Activated naive CD4-positive, alpha-beta T cell treated with anti-CD3 and anti-CD28 coated beads, Interleukin-2, amount 10 ng/mL, durations not matched to agents 7 days and 5 days (primary cell): ENCODE measurements at places on chromosomes 3 and 15.

- no peak for DNase-seq
- no peak overlapping the region for H3K4me3 ChIP-seq
- H3K27ac ChIP-seq = no peak overlapping the region
- H3K36me3 ChIP-seq = peaks cover 60% of the 10 kb centered on the region
- H3K4me1 ChIP-seq = peaks cover 38% of the 10 kb centered on the region
These were observed 78.3 kb downstream of the CBLB start for GRCh38 chr3:105790534-105790933.

DNA sequence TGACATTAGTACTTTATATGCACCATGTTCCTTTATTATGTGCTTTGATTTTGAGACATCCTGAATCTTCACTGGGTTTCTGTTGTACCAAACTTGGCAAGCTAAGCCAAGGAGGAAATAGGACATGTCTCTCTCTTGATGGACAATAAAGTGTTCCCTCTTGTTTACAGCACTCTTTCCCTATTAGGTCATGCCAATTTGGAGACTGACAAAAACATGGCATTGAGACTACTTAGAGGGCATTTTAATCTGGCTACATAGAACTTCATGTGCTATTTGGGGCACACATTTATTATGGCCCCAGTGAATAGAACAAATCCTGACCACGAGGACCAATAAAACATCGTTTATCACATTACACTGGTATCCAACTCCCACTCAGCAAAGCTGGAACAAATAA lies 85.3 kb upstream of the TNFSF10 start:
- no peak overlapping the region for H3K27ac ChIP-seq
- no peak overlapping the region for H3K4me3 ChIP-seq
- no peaks in the 10 kb centered on the region for H3K36me3 ChIP-seq
- DNase-seq = no peak

DNA sequence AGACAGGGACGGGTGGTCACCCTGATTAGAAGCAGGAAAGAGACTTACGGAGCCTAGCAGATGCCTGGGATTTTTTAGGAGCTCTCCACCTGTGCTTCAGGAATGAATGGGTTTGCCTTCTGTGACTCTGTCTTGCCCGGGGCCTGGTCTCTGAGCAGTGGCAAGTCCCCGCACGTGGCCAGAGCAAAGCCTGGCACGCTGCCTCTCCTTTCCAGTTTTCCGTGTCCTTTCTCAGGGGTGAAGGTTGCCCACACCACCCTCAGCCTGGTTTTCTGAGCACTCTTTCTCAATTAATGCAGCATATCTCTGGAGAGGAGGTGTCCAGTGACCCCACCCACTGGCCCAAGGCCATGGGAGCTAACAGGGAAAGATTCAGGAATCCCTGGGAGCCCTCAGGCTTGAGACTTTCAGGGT lies 14.5 kb upstream of the CHST14 start:
- H3K27ac ChIP-seq = peak overlapping the region; percentile 12
- peaks cover 63% of the 10 kb centered on the region for H3K4me1 ChIP-seq
- H3K27me3 ChIP-seq = no peaks in the 10 kb centered on the region
- no peak overlapping the region for H3K4me3 ChIP-seq
- H3K36me3 ChIP-seq = peaks cover 6% of the 10 kb centered on the region

DNA sequence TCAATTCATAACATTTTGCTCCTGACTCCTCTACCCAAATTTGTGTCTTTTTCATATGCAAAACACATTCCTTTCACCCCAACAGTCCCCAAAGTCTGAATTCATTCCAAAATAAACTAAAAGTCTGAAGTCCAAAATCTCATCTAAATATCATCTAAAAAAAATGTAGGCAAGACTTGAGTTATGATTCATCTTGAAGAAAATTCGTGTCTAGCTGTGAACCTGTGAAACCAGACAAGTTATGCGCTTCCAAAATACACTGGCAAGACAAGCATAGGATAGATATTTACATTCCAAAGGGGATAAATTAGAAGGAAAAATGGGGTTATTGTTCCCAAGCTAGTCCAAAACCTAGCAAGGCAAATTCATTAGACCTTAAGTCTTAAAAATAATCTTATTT lies 1302.0 kb upstream of the GBE1 start:
- no peaks in the 10 kb centered on the region for H3K36me3 ChIP-seq
- no peak overlapping the region for H3K27ac ChIP-seq
- DNase-seq = no peak
- H3K27me3 ChIP-seq = no peaks in the 10 kb centered on the region
- no peaks in the 10 kb centered on the region for H3K4me1 ChIP-seq

GRCh38 chr15:63436872-63437375 lies 55.3 kb upstream of the CA12 start:
- peaks cover 43% of the 10 kb centered on the region for H3K4me1 ChIP-seq
- no peak overlapping the region for H3K4me3 ChIP-seq
- no peaks in the 10 kb centered on the region for H3K36me3 ChIP-seq
- H3K27ac ChIP-seq = peak overlapping the region; percentile 92
- peaks cover 6% of the 10 kb centered on the region for H3K27me3 ChIP-seq
- DNase-seq = peak; percentile 89

DNA sequence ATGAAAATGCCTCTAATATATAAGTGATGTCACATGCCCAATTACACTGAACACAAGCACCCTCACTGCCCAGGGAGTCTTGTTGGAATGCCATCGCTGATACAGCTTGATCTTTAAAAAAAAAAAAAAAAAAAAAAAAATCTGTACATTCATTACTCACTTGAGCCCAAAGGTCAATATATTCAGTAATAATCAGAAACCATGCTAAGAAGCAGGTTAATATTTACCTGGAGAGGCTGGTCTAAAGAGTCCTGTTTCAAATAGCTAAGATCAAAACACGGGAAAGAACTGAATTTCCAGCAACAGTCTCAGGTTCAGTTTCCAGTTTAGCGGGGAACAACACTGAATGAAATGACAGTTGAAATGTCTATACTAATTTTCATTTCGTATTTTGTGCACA lies 109.9 kb downstream of the UACA start:
- H3K27me3 ChIP-seq = peaks cover 18% of the 10 kb centered on the region
- H3K4me3 ChIP-seq = no peak overlapping the region
- no peaks in the 10 kb centered on the region for H3K4me1 ChIP-seq
- no peak for DNase-seq

DNA sequence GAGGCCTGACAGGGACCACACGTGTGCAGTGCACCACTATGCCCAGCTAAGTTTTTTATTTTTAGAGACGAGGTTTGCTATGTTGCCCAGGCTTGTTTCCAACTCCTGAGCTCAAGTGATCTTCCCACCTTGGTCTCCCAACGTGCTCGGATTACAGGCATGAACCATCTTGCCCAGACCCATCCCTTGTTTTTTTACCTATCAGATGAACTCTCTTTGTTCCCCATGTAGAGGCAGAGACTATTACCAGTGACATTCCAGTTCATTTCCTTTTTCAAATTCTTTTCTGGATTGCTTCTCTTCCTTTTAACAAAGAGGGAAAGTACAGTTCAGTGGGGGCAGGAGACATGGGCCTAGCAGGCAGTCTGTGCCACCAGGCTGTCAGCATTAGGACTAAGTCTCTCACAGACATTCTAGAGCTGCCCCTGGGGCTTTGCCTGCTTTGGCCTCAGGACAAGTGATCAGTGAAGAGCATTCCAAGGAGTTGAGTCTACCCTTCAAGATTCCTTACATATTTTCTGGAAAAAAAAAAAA lies 103.5 kb upstream of the SLC7A14 start:
- no peak overlapping the region for H3K4me3 ChIP-seq
- H3K27me3 ChIP-seq = no peaks in the 10 kb centered on the region
- H3K27ac ChIP-seq = no peak overlapping the region

- peaks cover 13% of the 10 kb centered on the region for H3K4me1 ChIP-seq
- H3K27me3 ChIP-seq = no peaks in the 10 kb centered on the region
- no peak overlapping the region for H3K27ac ChIP-seq
- H3K36me3 ChIP-seq = peaks cover 15% of the 10 kb centered on the region
- no peak overlapping the region for H3K4me3 ChIP-seq
These were observed 162.2 kb downstream of the LPP start for GRCh38 chr3:188316021-188316722.

GRCh38 chr3:111080413-111080812 lies 8.8 kb downstream of the NECTIN3 start:
- no peaks in the 10 kb centered on the region for H3K27me3 ChIP-seq
- H3K27ac ChIP-seq = no peak overlapping the region
- H3K4me3 ChIP-seq = no peak overlapping the region
- H3K4me1 ChIP-seq = no peaks in the 10 kb centered on the region
- no peaks in the 10 kb centered on the region for H3K36me3 ChIP-seq
- DNase-seq = no peak

- no peak overlapping the region for H3K4me3 ChIP-seq
- H3K27ac ChIP-seq = no peak overlapping the region
- no peaks in the 10 kb centered on the region for H3K36me3 ChIP-seq
- no peak for DNase-seq
These were observed 845 bp downstream of the CNTN3 start for GRCh38 chr3:74613521-74614106.

GRCh38 chr3:85576091-85576690 lies 617.4 kb downstream of the CADM2 start:
- H3K27ac ChIP-seq = no peak overlapping the region
- peak; percentile 60 for DNase-seq
- H3K36me3 ChIP-seq = no peaks in the 10 kb centered on the region
- H3K4me1 ChIP-seq = no peaks in the 10 kb centered on the region
- no peaks in the 10 kb centered on the region for H3K27me3 ChIP-seq

DNA sequence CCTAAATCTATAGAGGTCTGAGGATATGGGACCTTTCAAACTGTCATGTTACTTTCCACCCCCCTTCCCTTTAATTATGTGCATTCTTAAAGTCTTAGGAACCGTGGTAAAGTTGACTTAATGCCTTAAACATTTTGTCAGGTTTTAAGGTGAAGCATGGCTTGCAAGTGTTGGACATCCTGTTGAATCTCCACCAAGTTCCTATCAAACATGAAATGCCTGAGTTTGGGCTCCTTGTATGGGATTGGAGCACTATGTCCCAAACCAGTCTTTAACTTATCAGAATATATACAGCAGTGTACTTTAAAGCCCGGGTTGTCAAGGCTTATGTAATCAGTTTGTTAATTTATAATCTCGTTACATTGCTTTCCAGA lies 1.1 kb downstream of the SNRK start:
- DNase-seq = no peak
- H3K36me3 ChIP-seq = peaks cover 42% of the 10 kb centered on the region
- peaks cover 49% of the 10 kb centered on the region for H3K4me1 ChIP-seq
- H3K27me3 ChIP-seq = peaks cover 15% of the 10 kb centered on the region

- DNase-seq = no peak
- H3K4me3 ChIP-seq = no peak overlapping the region
- H3K36me3 ChIP-seq = no peaks in the 10 kb centered on the region
- H3K27ac ChIP-seq = no peak overlapping the region
These were observed 224.4 kb downstream of the ROBO1 start for GRCh38 chr3:79543218-79543982.

- no peak for DNase-seq
- H3K27me3 ChIP-seq = no peaks in the 10 kb centered on the region
- no peaks in the 10 kb centered on the region for H3K36me3 ChIP-seq
- H3K4me3 ChIP-seq = no peak overlapping the region
- no peak overlapping the region for H3K27ac ChIP-seq
These were observed 614.8 kb downstream of the DIPK2A start for GRCh38 chr3:144586382-144586781.

GRCh38 chr15:58062175-58062574 lies 3.3 kb downstream of the ALDH1A2 start:
- no peak overlapping the region for H3K27ac ChIP-seq
- no peaks in the 10 kb centered on the region for H3K36me3 ChIP-seq
- no peak overlapping the region for H3K4me3 ChIP-seq
- no peak for DNase-seq
- H3K27me3 ChIP-seq = peaks cover 59% of the 10 kb centered on the region
- peaks cover 4% of the 10 kb centered on the region for H3K4me1 ChIP-seq

DNA sequence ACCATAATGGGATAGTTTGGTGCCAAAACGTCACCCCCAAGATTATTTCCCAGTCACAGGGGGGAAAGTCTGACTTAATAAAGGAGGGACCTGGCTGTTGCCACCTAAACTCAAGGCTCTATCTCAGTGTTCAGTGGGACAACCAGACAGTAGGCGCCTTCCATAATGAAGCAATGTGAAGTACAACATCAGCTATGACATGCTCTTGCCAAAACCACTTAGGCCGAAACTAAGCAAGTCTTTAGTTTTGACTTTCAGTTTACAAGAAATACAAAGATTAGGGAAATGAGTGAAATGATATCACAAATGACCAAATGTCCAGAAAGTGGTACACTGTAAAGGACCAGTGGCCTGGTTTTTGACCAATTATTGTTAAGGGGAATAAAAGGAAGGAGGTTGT lies 32.9 kb downstream of the SOX14 start:
- H3K27ac ChIP-seq = no peak overlapping the region
- no peak for DNase-seq
- H3K4me3 ChIP-seq = no peak overlapping the region
- H3K4me1 ChIP-seq = no peaks in the 10 kb centered on the region
- peaks cover 5% of the 10 kb centered on the region for H3K27me3 ChIP-seq
- no peaks in the 10 kb centered on the region for H3K36me3 ChIP-seq

- no peak for DNase-seq
- no peak overlapping the region for H3K4me3 ChIP-seq
- H3K27ac ChIP-seq = peak overlapping the region; percentile 4
- no peaks in the 10 kb centered on the region for H3K27me3 ChIP-seq
These were observed 4.6 kb downstream of the ANXA2 start for GRCh38 chr15:60392986-60393790.

DNA sequence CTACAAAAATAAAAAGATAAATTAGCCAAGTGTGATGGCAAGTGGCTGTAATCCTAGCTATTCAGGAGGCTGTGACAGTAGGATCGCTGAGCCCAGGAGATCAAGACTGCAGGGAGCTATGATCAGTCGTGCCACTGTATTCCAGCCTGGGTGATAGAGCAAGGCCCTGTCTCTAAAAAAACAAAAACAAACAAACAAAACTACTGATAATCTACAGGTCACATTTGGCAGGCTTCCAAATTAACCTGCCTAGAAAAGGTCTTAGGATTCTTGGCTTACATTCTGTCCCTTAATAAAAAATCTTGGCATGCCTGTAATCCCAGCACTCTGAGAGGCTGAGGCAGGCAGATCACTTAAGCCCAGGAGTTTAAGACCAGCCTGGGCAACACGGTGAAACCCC lies 33.4 kb upstream of the SETD2 start:
- no peak for DNase-seq
- no peak overlapping the region for H3K27ac ChIP-seq
- H3K4me1 ChIP-seq = no peaks in the 10 kb centered on the region
- H3K4me3 ChIP-seq = no peak overlapping the region
- no peaks in the 10 kb centered on the region for H3K27me3 ChIP-seq
- H3K36me3 ChIP-seq = peaks cover 2% of the 10 kb centered on the region

DNA sequence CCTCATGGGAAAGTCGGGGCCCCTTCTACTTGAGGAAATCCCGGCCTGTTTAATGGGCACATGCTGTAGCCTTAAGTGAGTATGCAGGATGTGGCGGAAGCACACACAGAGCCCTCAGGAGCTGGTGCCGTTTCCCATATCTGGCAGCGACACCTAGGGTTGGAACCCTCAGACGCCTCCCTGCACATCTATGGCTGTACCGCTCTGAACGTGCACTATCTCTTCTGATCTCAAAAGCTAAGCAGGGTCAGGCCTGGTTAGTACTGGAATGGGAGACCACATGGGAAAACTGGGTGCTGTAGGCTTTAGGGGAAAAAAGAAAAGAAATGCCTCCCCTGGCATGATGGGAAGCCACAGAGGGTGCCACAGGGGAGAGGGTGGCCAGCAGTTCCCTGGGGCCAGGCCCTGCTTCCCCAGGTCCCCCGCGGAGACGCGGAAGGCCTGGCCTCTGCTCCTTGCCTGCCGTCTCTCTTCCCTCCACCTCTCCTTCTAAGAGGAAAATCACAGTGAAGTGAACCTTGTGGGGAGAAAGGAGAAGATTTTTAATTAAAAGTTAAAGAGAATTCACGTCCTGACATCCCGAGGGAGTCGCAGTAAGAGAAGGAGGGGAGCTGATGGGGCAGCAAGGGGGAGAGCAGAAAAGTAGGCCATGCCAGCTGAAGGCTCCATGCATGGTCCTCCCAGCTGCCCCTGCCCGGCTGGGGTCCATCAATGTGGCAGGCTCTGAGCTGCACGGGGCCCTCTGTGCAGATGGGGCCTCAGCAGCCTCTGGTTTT lies 60.5 kb upstream of the TMEM115 start:
- no peaks in the 10 kb centered on the region for H3K4me1 ChIP-seq
- DNase-seq = no peak
- no peak overlapping the region for H3K27ac ChIP-seq
- H3K36me3 ChIP-seq = no peaks in the 10 kb centered on the region
